SJSA1 (cell line): ENCODE measurements at places on chromosomes 11 and 22.

DNA sequence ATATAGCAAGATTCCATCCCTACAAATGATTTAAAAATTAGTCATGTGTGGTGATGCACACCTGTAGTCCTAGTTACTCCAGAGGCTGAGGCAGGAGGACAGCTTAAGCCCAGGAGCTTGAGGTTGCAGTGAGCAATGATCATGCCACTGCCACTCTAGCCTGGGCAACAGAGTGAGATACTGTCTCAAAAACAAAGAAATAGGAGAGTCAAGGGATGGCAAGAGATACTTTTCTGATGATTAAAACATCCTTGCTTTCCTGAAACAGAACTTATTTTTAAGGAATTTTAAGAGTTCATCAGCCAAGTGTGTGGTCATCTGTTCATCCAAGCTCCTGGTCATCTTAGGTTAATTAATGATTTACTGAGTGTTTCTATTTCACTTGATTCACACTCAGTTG is 1252.0 kb downstream of the LRRC4C start:
- no peak for DNase-seq

DNA sequence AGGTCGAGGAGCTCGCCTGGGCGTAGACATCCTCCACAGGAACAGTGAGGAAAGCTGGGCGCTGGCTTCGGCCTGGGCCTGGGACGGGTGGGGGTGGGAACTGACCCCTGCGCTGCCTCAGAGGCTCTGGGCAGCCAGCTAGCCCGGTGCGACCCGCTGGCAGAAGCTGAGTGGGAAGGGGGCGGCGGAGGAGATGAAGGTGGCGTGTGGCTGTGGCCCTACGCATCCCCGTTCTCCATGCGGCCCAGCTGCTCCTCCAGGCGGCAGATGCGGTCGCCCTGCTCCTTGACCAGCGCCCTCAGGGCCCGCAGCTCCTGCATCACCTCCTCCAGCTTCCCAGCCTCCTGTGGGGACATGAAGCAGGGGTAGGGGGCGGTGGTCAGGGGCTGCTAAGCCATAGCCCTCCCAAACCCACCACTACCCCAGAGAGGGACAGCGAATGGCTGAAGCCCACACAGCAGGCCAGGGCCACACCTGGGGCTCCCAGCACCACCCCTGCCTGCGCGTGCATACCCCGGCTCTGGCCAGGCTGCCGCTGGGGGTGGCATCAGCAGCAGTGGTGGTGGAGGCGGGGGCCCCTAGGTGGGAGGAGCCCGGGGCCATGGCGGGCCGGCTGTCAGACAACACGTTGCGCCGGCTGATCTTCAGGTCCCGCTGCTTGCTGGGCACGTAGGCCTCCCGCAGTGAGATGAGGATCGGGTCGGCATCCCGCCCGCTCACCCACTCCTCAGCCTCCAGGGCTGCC is 848 bp upstream of the PTPRCAP start:
- DNase-seq, result no peak

DNA sequence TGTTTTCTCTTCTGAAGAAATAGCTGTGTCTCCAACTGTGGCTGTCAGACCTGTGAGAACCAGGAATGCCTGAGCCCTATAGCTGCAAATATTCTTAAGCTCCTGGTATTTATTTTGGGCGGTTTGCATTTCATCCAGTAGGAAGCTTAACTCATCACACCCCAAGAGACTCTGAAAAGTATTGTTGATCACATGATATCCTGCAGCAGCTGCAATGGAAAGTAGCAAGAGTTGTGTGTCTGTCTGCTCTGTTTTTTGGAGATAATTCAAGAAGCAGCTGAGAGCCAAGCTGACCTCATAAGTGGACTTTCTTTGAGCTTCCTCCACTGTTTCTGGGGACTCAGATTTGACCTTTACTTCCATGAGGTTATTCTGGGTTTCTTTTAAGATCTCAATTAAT is 36.4 kb upstream of the MRPL17 start:
- no peak for DNase-seq

GRCh38 chr22:33302049-33302545 is 243.9 kb upstream of the SYN3 start:
- peak; percentile 68 for DNase-seq

- no peak for DNase-seq
These were observed 16.9 kb downstream of the SMCO4 start for GRCh38 chr11:93526346-93526633.

GRCh38 chr22:48054596-48054995 is 1292.1 kb downstream of the TBC1D22A start:
- no peak for DNase-seq

DNA sequence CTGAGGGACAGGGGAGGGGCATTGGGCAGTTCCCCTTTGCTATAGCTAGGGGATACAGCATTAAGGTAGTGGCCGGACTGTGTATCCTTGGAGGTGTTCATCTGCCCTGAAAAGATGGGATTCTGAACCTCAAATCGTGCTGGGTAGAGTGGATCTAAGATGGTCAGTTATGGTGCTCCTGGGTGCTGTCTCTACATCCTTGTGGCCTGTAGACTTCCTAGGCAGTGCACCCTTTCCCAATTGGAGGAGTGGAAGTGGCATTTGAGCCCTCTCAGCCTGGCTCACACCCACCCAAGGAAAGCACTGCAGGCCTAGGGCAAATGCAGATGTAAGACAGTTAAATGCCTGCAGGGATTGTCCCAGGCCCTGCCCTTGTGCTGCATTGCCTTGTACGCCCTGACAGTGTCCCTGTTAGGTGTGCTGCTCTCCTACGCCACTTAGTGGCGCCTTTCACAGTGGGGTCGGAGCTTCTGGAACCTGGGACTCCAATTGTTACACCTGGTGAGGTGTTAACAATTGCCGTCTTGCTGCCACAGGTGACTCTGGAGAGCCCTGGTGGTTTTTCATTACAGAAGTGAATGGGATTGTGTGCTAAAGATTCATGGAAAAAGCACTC is 35.0 kb downstream of the PPFIBP2 start:
- DNase-seq, result no peak

- DNase-seq, result no peak
These were observed 98.5 kb downstream of the CYP2R1 start for GRCh38 chr11:14793546-14793945.

DNA sequence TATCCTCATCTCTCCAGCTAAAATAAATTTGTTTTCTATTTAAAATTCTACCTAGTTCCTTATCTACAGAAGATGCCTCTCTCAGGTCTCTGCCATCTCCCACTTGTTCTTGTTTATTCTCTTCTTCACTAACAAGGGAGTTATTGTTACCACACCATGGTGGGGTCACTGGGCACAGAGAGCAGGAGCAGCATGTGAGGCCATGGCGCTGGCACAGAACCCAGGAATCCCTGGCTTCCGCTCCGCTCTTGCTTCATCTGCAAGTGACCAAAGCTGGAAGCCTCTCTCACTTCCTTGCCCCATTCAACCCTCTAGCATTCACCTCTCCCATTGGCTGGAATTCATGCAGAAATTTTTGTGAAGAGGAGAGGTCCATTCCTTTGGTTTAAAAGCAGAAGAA is 190.7 kb upstream of the NCAM1 start:
- DNase-seq, result no peak

GRCh38 chr22:50561401-50562358 is 1.0 kb downstream of the SYCE3 start:
- DNase-seq, result no peak

GRCh38 chr22:42869888-42870480 is 12.9 kb upstream of the ARFGAP3 start:
- no peak for DNase-seq

- no peak for DNase-seq
These were observed 8.4 kb upstream of the RCN1 start for GRCh38 chr11:32082346-32082986.

GRCh38 chr11:129237880-129238638 is 45.9 kb upstream of the ARHGAP32 start:
- DNase-seq, result no peak

GRCh38 chr11:113967361-113967760 is 7.5 kb upstream of the HTR3A start:
- DNase-seq, result no peak

DNA sequence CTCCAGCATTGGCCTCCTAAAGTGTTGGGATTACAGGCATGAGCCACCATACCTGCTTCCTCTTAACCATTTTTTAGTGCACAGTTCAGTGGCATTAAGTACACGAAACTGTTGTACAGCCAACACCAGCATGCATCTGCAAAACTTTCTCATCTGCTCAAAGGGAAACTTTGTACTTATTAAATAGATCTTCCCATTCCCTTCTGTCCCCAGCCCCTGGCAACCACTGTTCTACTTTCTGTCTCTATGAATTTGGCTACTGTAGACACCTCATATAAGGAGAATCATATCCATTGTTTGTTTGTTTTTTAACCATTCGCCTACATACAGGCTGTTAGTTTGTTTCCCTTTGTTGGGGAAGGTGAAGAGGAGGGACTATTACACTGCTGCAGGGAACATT is 6.5 kb upstream of the EP300 start:
- DNase-seq, result no peak

DNA sequence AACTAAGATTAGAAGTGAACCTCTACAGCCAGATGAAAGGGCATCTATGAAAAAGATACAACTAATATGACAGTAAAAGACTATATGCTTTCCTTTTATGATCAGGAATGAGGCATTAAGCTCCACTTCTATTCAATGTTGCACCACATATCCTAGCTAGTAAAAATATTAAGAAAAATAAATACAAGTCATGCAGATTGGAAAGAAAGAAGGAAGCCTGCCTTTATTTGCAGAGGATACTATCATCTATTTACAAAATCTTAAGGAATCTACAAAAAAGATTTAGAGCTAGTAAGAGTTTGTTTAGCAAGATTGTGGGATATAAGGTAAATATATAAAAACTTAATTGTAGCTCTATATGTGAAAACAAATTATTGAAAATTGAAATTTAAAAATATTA is 308.8 kb downstream of the DYNC2H1 start:
- DNase-seq, result no peak

DNA sequence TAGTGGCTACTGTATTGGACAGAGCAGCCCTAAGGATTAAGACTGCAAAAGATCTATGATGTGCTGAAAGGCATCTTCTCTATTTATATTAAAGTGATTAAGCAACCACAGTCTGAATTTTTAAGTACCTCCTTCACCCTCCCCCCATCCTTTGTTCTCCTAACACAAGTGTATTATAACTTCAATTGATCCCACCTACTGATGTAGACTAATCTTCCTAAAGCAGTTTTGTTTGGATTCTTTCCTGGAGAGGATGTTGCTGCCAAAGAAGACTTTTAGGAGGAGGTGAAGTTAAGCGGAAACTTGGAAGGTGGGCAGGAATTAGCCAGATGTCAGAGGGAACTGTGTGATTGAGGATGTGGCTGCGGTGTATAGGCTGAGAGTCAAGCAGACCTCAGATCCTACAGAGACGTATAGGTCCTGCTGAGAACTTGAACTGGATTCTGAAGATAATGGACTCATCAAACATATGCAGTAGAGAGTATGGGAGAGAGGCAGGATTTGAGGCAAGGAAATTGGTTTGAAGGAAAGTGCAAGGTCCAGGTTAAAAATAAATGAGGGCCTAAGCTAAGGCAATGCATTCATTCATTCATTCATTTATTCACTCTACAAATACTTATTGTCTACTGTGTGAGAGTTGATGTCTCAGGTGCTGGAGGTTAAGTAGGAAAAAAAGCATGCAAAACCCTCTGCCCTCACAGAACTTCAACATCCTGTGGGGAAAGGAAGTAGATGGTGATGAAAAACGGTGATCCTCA is 5.2 kb upstream of the RASSF10 start:
- no peak for DNase-seq

DNA sequence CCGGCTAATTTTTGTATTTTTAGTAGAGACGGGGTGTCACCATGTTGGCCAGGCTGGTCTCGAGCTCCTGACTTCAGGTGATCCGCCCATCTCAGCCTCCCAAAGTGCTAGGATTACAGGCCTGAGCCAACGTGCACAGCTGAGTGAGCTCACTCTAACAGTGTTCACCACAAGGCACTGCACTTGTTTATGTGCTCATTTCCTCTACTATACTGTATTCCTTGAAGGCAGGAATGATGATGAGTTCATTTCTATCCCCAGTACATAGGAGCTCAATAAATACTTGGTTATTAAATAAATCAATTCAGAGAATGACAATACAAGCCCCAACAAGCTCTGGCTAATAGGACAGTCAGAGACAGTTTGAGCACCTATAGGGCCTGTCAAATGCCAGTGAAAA is 29.1 kb downstream of the ALG8 start:
- no peak for DNase-seq

DNA sequence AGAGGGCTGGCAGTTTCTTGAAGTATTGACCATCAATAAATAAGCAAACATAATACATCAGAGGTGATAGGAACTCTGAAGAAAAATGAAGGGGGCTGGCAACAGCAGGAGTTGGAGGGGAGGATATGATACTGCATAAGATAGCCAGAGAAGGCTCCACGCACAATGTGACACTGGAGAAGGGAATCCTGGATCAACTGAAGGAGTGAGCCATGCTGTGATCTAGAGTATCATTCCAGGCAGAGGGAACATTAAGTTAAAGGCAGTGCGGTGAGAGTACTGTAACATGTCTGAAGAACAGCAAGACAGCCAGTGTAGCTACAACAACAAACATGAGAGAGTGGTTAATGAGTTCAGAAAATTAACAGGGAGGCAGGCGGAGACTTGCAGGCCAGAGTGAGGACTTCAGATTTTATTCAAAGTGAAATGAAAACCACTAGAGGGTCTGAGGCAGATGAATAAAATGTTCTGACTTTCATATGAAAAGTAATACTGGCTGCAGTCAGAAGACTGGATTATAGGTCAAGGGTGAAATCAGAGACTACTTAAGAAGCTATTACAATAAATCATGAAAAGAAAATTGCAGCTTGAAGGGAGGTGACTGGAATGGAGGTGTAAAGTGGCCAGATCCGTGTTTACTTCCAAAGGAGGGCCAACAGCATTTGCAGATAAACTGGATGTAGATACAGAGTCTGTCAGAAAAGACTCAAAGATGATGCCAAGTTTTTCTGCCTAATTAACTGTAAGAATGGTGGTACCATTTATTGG is 49.4 kb downstream of the RRAS2 start:
- DNase-seq, result no peak

GRCh38 chr11:129395432-129395831 is 19.8 kb downstream of the BARX2 start:
- no peak for DNase-seq

- DNase-seq, result no peak
These were observed 228.0 kb downstream of the AASDHPPT start for GRCh38 chr11:106305458-106305857.

DNA sequence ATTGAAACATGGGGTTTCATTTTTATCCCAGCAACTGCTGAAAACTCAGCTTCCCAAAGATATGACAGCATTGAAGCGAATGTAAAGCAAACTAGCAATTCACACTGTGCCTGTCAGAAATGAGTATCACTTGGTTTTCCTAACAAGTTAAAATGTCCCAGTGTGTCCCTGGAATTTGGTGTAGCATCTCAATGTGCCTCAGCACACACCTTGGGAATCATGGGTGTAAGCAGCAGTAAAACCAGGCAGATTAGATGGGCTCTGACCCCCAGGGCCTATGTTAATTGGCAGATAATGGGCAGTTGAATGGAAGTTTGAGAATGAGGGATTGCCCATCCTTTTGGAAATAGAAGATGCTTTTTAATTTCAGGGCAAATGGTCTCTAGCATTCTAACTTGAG is 784.9 kb upstream of the LRRC4C start:
- no peak for DNase-seq

GRCh38 chr11:15585602-15586331 is 471.0 kb downstream of the INSC start:
- DNase-seq, result no peak
